Right renal pelvis (tissue), 4 donors: ENCODE measurements at places on chromosomes 12 and 14. TPM values are rescaled to one million over a fixed set of nuclear protein-coding genes. Genes with fewer than 3 reads are reported as not detected.

GRCh38 chr12:52634266-52635056 is 16.1 kb upstream of the KRT73 start:
- no peak for DNase-seq

DNA sequence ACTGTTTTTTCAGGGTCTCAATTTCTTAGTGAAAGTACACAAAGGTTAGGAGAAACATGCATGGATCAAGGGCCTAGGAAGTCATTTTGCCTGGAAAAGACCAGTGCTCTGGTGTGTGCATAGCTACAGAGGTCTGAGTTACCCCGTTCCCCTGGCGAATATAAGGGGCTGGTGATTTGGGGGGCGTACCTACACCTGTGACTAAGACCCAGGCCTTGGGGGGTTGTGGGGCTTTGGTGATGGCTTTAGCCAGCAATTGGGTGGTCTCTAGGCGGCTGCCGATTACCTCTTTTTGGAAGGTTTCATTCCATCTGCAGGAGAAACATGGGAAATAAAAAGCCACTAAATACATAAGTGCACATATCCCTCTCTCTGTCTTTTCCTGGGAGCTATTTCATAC is 1.1 kb downstream of the SDR39U1 start:
- DNase-seq: no peak

DNA sequence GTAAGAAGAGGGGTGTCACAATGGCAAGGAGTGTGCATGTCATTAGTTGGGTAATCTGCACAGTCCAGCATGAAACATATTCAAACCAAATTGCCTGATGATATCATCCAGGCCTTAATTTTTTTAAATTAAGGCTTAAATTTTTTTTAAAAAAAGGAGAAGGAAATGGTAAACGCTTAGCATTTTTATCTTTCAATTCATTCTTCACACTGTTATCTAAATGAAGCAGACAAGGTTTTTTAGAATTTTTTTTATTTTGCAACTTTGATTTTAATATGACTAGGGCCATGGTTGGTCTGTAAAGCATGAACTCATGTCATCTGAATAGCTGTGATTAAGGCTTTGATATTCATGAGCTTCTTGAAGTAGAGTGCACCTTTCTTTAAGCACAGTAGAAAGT is 362.5 kb downstream of the SYT1 start:
- DNase-seq: no peak

DNA sequence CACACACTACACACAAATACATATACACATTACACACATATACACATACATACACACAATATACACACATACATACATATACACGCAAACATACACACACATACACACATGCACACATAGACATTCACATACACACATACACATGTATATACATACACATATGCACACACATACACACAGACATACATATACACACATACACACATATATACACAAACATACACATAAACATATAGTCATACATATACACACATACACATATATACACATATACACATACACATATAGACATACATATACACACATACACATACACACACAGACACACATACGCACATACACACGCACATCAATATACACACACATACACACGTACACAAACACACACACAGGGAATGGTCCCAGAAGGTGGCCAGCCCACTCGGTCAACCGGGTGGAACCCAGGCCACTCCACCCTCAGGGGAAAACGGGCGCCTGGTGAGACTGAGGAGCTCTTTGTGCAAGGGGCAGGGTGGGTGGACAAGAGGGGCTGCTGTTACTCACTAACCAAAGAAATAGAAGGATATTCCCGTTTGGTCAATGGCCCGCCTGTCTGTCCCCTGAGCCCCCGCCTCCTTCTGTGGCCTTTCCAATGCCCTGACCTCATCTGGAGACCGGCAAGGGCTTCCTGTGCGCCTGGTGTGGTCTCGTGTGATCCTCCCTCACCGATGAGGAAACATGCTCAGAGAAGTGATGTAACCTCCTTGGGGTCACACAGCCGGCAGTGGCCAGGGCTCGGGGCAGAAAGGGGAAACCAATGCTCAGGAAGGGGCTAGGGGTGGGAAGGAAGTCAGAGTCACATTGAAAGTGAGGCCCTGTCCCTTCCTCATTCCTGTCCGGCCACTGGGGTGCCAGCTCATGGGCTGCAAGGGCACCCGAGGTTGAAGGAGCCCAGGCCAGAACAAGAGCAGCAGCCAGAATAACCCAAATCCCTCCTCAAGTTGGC is 5.3 kb downstream of the TRPV4 start:
- no peak for DNase-seq

- DNase-seq: no peak
Measured at GRCh38 chr14:102667703-102668102, 75.3 kb downstream of the RCOR1 start.

DNA sequence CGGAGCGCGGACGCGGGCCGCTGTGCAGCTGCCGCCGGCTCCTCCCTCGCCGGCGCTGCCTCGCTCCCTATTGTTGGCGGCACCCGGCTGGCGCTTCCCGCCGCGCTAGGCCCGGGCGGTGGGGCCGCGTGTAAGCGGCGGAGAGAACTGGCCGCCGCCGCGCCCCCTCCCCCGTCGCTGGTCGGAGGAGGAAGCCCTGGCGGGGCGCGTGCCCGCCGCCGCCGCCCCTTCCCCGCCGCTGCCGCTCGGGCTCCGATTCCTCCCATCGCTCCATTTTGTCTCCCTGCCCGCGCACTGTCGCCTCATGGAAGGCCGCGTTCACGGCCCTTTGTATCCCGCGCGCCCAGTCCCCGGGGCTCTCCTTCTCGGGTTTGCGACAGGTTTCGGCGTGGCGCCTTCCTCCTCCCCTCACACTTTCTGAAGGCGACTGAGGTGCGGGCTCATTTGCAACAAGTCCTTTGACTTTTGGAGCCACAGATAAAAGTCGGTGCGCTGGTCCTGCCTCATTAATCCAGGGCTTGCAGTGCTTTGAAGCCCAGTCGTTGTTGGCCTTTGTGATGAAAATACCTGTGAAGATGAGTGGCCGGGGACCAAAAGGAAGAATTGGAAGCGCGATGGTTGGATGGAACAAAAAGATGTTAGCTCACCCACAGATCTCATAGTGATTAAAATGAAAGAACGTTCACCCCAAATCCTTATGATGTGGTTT is 707 bp downstream of the CPSF6 start:
- DNase-seq: peak; percentile 36

- DNase-seq: no peak
Measured at GRCh38 chr14:89892953-89893352, 61.6 kb downstream of the EFCAB11 start.

FIGNL2 gene
- 3.7 TPM for polyA plus RNA-seq

SMIM41 gene
- 0.34 TPM for polyA plus RNA-seq

KRT83 gene
- not detected for polyA plus RNA-seq

CACNA1C gene
- polyA plus RNA-seq: 7.9 TPM
